Frontal cortex (tissue), 4 donors: ENCODE measurements at places on chromosomes 12 and 14.

- DNase-seq: no peak
Observed at GRCh38 chr12:19908830-19909229, 459.5 kb upstream of the PDE3A start.

GRCh38 chr12:75613981-75614380 lies 102.6 kb upstream of the KRR1 start:
- DNase-seq: no peak

DNA sequence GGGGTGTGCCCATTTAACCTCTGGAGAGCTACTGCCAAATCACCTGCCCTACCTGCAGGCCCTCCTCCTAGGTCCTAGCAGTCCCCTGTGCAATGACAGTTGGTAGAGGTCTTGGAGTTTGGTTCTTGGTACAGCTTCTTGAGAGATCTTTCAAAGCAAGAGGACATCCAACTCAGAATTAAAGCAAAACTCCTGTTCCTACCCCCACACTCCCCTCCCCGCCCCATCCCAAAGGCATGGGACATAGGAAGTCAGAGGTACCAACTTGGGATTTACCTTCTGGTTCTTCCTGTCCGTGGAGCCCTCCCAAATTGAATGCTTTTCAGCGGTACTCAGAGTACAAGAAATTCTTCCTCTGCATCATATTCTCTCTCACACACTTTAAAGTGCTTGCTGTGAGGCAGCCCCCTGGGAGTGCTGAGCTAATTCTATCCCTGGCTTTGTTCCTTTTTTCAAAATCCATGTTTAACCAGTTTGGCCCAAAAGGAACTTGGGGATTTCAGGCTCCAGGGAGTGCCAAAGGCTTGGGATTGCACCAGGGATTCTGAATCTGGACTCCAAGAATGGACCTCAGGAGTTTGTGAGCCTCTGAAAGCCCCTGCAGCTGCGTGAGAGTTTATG lies 40.8 kb downstream of the GALNT16 start:
- no peak for DNase-seq

DNA sequence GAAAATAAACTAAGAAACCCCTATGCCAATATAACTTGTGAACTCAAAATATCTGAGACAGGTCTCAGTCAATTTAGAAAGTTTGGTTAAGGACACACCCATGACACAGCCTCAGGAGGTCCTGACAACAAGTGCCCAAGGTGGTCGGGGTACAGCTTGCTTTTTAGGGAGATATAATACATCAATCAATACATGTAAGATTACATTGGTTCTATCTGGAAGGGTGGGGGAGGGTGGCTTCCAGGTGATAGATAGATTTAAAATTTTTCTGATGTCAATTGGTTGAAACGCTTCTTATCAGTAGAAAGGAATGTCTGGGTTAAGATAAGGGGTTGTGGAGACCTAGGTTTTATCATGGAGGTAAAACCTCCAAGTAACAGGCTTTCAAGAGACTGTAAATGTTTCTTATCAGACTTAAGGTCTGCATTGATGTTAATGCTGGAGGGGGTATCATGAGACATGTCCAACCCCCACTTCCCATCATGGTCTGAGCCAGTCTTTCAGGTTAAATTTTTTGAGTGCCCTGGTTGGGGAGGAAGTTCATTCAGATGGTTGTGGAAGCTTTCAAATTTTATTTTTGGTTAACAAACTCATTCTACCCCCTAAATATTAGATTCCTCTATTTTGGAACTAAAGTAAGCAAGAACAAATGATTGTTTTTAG lies 82.0 kb upstream of the RASSF8 start:
- no peak for DNase-seq

DNA sequence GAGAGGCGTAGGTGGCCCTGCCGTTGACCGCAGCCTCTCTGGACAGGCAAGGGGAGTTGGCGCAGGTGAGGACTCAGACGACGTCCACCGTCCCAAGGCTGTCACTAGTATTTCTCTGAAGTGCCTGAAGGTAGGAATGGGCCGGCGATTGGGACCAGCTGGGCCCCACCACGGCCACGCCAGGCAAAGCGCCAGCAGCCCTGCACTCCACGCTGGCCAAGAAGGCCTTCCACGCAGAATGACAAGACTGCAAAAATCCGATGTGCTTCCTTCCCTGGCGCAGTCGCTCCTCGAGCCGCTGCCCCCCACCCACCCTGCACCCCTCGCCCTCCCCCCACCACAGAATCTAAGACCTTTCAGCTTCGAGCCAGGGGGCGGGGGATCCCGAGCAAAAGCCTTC lies 17.3 kb upstream of the MLXIP start:
- DNase-seq: no peak

DNA sequence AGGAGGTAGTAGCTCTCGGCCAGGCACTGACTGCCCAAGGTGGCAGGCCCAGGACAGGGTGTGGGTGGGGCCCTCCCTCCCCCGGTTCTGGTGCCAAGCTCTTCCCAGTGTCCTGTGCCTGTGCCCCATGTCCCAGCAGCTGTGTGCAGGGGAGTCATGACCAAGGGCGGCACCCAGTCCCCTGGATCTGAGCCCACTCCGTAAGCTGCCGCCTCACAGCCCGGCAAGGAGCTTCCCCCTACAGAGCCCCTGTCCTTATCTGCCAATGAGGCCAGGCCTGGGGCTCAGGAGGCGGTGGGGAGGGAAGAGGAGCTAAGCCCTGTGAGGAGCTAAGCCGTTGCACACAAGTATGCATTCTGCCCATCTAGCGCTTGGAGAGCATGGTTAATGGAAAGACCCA lies 5.6 kb upstream of the C14orf180 start:
- no peak for DNase-seq

- DNase-seq: peak; percentile 52
Observed at GRCh38 chr12:2958432-2959191, 585 bp upstream of the TEAD4 start.

DNA sequence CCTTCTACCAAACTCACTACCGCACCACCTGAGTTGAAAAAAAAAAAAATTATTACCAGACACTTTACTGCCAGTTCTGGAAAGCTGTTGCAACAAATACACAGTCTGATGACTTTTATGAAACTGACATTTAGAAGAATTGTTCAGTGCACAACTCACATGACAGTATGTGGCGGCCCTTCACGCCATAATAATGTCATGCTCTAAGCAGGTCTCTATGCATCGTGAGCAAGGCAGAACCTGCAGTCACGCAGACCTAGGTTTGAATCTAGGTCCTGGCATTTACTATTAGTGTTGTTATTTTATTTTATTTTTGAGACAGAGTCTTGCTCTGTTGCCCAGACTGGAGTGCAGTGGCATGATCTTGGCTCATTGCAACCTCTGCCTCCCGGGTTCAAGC lies 8.1 kb downstream of the MYL2 start:
- DNase-seq: no peak

- no peak for DNase-seq
Observed at GRCh38 chr12:131578828-131579470, 131.9 kb upstream of the SFSWAP start.

DNA sequence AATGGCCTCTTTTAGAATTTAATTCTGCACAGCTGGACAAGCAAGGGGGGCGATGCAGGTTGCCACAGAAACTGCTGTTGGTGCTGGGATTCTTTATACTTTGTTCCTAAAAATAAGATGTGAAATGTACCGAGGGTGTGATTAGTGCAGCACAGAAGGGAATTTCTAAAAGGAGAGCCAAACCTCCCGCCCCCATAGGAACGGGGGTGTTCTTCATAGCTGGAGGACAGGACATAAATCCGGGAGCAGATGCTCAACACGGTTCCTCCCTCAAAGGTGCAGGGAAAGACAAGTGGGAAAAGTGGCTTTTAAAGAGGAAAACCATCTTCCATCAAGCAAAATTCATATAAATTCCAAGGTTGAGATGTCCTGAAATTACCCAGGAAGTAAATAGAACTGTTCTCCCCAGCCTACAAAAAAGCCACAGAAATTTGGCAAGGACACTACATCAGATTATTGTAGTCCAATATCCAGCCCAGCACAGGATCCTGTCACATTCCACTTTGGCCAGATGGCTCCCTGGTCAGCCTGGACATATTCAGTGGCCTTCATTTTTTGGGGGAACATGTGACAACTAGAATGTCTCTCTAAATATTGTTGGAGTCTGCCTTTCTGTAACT lies 51.4 kb upstream of the TMX1 start:
- no peak for DNase-seq

GRCh38 chr12:92185052-92185451 lies 39.4 kb upstream of the BTG1 start:
- DNase-seq: no peak

DNA sequence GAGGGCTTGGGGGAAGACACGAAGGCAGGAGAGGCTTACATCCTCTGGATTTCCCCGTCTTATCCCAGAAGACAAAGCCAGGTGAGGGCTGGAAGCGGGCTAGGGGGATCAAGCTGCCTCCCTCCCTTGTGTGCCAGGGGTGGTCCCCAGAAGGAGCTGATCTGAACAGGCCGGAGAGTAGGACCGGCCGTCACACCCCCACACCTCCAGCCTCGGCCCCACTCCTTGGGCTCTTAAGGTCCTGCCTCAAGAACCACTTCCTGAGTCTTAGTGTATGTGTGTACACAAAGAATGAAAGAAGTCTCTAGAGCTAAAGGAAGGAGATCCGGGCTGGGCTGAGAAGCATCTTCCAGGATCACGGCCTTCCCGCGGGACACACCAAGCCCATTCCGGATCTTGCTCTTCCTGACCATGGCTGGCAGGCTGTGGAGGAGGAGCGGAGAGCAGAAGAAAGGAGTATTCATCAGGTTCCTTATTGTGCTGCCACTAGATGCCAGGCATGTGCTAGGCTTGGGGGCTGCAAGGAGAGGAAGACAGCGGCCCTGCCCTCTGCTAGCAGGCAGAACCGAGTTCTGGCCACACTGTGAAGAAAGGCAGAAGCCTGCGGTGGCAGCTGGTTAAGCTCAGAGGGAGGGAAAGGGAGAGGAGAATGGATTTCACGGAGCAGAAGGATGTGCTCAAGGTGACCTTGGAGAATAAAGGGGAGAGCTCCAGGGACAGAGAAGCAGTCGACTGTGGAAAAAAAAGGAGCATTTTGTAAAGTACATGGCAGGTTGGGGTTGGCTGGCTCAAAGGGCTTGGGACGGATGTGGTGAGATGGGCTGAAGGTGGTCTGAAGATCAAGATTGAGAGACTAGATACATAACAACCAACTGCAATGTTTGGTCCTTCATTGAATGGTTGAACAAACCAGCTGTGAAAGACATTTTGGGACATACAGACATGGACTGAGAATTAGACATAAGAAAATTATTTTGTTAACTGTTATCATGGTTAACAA lies 1.3 kb upstream of the CD63 start:
- no peak for DNase-seq

DNA sequence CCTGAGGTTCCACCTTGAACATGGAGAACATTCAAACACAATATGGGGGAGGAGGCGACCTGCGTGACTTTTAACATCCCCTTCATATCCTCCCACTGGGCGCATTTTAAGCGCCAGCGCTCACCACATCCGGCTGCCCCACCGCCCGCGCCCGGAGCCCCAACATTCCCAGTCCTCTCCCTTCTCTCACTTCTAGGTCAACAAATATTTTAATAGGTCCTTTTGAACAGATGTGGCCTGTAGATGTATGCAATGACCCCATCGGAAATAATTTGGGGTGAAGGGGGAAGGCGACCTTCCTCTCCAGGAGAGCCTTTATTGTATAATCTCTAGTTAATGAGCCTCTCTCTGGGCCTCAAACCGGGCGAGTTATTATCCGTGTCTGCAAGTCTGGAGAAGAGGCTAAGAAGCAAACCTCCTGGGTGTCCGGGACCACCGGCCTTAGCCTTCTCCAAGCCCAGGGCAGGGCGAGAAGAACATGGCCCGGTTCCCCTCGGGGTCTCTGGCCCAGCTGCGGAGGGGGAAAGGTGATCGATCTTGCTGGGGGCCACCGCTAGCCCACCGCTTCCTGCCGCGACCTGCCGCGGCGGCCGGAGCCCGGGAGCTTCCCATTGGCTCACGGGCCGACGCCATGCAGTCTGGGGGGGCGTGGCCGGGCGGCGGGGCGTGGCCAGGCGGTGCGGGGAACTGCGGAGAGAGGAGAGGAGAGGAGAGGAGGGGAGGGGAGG lies 83.2 kb upstream of the HMGA2 start:
- DNase-seq: peak; percentile 52
